ENCODE measurements at places on chromosomes 4 and X.

- no peak for DNase-seq
Measured at GRCh38 chr4:109683621-109684253, 19.5 kb downstream of the CASP6 start.

GRCh38 chr4:152997288-152997687 lies 61.2 kb downstream of the FHDC1 start:
- DNase-seq, result no peak

DNA sequence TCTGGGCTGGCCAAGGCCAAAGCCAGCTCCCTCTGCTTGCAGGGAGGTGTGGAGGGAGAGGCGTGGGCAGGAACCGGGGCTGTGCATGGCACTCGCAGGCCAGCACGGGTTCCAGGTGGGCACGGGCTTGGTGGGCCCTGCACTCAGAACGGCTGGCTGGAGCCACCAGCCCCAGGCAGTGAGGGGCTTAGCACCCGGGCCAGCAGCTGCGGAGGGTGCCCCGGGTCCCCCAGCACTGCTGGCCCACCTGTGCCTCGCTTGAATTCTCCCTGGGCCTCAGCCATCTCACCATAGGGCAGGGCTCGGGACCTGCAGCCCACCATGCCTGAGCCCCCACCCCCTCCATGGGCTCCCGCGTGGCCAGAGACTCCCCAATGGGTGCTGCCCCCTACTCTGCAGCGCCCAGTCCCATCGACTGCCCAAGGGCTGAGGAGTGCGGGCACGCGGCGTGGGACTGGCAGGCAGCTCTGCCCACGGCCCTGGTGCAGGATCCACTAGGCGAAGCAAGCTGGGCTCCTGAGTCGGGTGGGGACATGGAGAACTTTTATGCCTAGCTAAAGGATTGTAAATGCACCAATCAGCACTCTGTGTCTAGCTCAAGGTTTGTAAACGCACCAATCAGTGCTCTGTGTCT lies 193.9 kb downstream of the LARP7 start:
- DNase-seq, result no peak

DNA sequence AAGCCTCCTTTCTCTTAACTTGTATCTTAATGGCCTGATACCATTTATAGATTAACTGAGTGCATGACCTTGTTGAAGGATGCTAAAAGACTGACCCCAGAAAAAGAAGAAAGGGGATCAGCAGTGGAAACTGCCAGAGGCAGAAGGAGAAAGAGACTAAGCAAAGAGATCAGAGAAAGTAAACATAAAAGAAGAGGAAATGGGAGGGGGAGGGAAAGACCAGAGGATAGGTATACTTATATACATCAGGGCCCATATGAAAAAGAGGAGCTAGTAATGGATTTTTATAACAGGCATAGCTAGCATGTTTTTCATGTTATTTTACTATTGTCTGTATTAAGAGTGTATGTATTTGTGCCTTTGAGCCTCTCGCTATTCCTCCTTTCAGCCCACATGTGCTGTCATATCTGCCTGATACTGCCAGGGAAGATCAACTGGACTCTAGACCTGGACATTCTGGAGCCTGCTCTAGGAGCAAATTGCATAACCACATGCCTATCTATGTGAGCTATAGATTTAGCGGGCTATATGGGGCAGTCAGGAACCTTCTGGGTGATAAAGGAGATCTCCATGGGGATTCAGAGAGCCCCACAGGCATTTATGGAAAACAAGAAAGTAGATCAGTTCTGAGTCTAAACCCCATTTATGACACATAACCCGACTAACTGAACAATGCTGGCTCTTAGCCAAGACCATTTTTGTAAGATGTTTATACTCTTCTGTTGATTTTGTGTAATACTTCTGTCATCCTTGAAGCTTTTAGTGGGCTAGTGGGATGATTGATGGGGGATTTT lies 13.4 kb upstream of the SNX12 start:
- DNase-seq, result no peak

DNA sequence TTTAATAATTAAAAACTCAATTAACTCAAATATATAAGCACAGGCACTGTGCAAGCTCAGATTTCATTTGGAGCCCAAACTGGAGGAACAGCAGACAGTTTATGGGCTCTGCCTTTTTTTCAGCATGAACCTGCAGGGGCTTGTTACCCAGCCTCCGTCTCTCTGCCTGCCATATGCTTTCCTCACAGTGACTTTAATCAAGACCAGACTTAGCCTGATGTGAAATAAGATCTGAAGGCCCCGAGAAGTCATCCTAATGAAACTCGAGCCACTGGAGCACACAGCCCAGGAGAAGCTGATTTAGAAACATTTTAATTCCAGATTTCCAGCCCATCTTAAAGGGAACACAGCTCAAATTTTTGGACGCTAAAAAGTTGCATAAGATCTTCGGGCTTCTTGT lies 55.6 kb downstream of the SPATA18 start:
- no peak for DNase-seq

DNA sequence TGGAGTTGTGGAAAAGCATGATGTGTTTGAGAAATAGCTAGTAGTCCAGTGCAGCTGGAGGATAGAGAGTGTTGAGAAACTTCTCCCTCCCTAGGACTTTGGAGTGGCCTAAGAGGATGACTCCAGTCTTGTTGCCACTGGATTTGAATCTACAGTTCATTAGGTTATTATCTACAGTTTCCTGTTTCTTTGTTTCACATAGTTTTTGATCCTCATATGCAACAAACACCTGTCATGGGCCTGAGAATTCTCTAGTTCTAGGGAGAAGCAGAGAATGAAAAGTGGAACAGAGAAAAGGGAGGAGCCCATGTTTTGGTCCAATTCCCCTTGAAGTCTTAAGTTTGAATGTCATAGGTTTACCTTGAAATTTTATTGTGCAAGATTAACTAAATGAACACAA lies 73.6 kb upstream of the TBC1D9 start:
- no peak for DNase-seq
